ENCODE measurements at places on chromosomes 3 and 15.

GRCh38 chr3:167700046-167700445 is 34.6 kb downstream of the PDCD10 start:
- no peak for DNase-seq

GRCh38 chr3:16484984-16485383 is 28.5 kb downstream of the RFTN1 start:
- no peak for DNase-seq

DNA sequence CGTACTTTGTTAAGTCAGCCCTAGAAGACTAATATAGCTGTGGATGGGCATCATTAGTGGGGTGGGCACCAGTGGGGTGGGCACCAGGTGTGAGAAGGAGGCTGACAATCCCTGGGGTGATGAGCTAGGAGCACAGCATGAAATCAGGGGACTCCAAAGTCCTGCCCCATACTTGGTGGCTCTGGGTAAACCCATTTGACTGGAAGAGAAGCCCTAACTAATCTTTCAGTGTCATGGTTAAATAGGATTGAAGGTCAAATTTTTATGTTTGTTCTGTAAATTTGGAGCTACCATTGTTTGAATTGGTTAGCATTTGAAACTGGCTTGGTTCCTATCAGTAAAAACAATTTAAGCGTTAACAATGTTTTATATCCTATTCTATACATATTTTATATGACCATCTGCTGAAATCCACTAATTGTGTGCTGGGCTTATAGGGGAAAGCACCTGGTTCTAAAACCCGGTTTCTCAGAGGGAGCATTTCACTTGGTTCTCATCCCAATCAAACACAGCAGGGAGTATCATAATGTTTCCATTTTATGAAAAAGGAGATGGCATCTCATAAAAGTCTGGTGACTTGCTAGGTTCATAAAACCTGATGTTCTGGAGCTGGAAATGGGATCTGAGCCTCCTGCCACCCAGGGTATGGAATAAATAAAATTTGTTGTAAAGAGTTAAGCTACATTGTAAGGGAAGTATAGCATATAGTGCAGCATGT is 87.7 kb upstream of the HACD2 start:
- no peak for DNase-seq

DNA sequence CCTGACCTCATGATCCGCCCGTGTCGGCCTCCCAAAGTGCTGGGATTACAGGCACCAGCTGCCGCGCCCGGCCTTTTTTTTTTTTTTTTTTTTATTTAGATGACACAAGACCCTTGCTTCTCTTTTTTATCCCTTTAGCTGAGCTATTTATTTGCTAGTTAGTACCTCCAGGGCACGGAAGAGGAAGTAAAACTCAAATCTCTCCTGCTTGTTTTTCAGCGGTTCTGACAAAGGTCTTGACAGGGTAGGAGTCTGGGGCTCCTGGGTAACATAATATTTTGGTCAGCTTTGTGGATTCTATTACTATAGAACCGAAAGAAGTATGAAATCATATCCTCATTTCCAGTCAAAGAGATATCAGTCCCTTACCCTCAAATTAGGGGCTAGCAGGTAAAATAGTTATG is 44.0 kb upstream of the ETV5 start:
- no peak for DNase-seq

DNA sequence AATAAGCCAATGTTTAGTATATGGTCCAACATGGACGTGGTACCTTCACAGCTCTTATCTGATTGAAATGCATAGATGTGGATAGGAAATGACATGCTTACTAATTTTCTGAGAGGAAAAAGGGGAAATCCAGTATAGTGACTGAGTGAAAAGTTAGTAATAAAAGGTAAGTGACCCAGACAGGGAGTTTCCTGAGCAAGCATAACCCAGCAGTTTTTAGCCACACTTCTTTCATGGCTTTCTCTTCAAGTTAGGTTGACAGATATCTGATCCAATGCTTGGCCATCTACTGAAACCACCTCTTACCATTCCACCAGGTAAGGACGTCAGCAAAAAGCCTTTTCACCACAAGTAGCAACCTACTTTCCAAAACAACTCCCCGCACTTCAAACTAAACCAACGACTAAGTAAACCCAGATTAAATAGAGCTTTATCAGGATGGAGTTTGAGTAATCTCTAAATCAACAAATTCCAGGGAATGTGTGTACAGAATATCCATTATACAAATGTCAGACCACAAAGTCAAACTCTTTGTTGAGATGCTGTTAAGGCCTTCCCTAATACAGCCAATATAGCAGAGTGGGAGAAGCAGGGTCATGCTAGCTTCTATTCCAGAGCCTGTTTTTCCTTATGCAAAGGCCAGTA is 329.7 kb downstream of the RORA start:
- no peak for DNase-seq

DNA sequence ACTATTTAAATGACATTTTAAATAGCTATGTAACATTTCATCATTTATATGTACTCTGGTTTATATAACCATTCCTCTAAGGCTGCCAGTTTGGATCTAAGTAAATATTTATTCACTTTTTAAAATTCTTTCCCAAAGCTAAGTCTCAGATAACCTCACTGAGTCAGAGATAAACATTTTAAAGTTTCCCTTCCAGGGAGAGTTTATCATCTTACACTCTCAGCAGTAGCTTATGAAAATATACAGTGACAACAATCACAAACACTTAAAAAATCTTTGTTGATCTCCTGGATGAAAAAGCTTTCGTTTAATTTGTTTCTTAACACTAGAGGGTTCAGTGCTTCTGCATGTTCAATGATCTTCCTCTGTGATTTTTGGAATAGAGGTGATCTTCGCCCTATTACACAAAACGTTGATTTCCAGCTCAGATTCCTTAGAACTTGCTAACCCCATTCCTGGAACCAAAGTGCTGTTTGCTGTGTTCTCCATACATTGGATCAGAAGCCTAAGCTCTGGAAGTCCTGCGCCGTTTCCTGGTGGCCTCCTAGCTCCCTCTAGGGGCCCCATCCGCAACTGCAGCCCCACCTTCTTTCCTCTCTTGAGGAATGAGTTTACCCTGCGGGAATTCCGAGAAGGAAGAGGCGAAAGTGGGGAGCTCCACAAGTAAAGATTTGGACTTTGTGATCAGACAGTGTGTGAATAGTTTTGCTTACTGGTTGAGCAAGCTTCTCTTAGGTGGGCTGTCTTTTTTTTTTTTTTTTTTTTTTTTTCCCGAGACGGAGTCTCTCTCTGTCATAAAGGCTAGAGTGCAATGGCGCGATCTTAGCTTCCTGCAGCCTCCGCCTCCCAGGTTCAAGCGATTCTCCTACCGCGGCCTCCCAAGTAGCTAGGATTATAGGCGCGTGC is 29.3 kb upstream of the SACM1L start:
- no peak for DNase-seq

GRCh38 chr15:101530224-101530958 is 40.9 kb upstream of the PCSK6 start:
- DNase-seq = no peak

Data from non-pigmented ciliary epithelial cell (primary cell).